ENCODE measurements at places on chromosomes 16 and 17. TPM values are rescaled to one million over a fixed set of nuclear protein-coding genes. Genes with fewer than 3 reads are reported as not detected.

GRCh38 chr16:58883131-58883530 is 149.0 kb upstream of the GOT2 start:
- H3K27ac ChIP-seq, result no peak overlapping the region
- H3K36me3 ChIP-seq, result no peaks in the 10 kb centered on the region
- H3K27me3 ChIP-seq, result no peaks in the 10 kb centered on the region
- no peaks in the 10 kb centered on the region for H3K4me1 ChIP-seq
- no peak overlapping the region for H3K4me3 ChIP-seq
- DNase-seq, result no peak

- no peak for DNase-seq
- no peaks in the 10 kb centered on the region for H3K4me1 ChIP-seq
- no peak overlapping the region for H3K27ac ChIP-seq
- no peak overlapping the region for H3K4me3 ChIP-seq
These were observed 1.7 kb downstream of the SMTNL2 start for GRCh38 chr17:4586043-4586442.

DNA sequence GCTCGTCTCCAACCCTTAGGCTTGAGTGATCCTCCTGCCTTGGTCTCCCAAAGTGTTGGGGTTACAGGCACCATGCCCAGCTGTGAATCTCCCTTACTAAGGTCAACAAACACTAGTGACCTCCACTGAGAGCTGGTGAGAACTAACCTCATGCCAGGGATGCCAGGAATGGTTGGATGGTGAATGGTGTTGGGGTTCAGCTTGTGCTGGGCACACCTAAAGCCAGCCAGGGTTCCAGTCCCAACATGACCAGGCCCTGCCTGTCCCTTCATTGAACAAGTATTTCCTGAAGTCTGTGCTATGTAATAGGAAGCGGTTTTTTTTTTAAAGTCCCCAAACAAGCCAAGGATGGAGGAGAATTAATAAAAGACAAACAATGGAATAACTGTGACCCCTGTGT is 56.0 kb upstream of the TOB1 start:
- H3K27me3 ChIP-seq, result no peaks in the 10 kb centered on the region
- no peak overlapping the region for H3K27ac ChIP-seq
- H3K4me1 ChIP-seq, result peaks cover 43% of the 10 kb centered on the region
- no peak for DNase-seq
- no peak overlapping the region for H3K4me3 ChIP-seq

GRCh38 chr17:36498155-36498554 is 11.7 kb downstream of the ZNHIT3 start:
- DNase-seq, result no peak
- H3K4me3 ChIP-seq, result no peak overlapping the region
- H3K27ac ChIP-seq, result no peak overlapping the region
- H3K36me3 ChIP-seq, result peaks cover 46% of the 10 kb centered on the region

CCL1 gene
- 55.3 TPM for total RNA-seq

TEKT1 gene
- not detected for total RNA-seq

SLC47A1 gene
- 0.20 TPM for total RNA-seq

RHBDL1 gene
- 0.44 TPM for total RNA-seq

CHRNB1 gene
- 6.3 TPM for total RNA-seq

DNAH3 gene
- total RNA-seq, result not detected

All from CD8-positive, alpha-beta memory T cell (primary cell).